Central memory CD8-positive, alpha-beta T cell (primary cell): ENCODE measurements at places on chromosomes 6 and 20.

GRCh38 chr6:169723200-169723909, 945 bp downstream of the PHF10 start:
- peak; percentile 54 for DNase-seq

- no peak for DNase-seq
These were observed 91.1 kb upstream of the HIVEP1 start for GRCh38 chr6:11921017-11921438.

- DNase-seq, result no peak
These were observed 260.8 kb downstream of the ZFAND3 start for GRCh38 chr6:38080360-38080759.

DNA sequence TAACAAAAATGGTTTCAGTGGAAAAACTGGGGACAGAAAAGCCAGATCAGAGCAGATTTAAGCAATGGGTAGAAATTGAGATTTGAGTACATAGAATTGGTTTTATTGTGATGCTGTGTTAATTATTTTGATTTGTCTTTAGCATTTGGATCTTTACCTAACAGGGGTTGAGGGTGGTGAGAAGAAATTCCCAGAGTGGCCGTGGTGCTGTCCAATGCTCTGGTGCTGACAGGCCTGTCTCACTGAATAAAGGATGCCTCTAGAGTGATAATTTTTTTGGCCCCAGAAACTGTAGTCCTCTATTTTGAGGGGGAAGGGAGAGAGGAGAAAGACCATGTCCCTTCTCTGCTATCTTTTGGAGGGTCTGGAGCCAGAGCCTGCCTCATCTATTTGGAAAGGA, 79.1 kb downstream of the LYRM2 start:
- no peak for DNase-seq

GRCh38 chr20:58640446-58640845, 10.6 kb upstream of the STX16 start:
- DNase-seq, result no peak

- no peak for DNase-seq
These were observed 141.2 kb upstream of the ZFP64 start for GRCh38 chr20:52332649-52333250.

GRCh38 chr6:49233483-49233882, 229.6 kb downstream of the MMUT start:
- no peak for DNase-seq

- DNase-seq, result peak; percentile 58
These were observed 2.5 kb upstream of the HEY2 start for GRCh38 chr6:125746731-125747588.

DNA sequence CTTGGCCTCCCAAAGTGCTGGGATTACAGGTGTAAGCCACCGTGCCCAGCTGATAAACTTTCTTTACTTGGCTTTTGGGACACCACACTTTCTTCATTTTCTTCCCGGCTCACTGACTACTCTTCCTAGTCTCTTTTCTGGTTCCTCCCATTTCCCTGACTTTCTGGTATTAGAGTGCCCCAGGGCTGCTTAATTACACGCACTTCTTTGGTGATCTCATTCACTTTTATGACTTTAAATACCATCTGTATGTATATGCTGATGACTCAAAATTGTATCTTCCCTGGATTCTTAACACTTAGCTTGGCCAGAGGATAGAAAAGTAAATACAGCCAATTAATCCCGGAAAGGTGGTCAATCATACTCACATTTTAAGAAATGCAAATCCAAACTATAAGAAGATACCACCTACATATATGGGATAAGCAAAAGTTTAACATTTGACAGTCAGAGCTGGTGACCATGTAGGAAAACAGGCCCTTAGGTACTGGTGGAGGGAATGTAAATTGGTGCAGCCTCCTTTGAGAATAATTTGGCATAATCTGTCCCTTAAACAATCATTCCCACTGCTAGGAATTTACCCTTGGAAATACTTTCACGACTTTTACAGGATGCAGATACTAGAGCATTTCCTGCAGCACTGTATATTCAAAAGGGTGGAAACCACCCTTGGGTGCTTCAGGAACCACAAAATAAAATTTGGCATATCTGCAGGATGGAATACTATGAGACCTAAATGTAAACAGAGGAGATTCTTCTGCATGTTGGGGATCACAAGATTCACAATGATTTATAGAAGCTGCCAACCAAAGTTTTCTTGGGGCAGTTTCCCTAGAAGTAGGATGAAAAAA, 9.4 kb upstream of the NANP start:
- DNase-seq, result no peak

- no peak for DNase-seq
These were observed 36.8 kb upstream of the KLHL31 start for GRCh38 chr6:53702316-53702715.

DNA sequence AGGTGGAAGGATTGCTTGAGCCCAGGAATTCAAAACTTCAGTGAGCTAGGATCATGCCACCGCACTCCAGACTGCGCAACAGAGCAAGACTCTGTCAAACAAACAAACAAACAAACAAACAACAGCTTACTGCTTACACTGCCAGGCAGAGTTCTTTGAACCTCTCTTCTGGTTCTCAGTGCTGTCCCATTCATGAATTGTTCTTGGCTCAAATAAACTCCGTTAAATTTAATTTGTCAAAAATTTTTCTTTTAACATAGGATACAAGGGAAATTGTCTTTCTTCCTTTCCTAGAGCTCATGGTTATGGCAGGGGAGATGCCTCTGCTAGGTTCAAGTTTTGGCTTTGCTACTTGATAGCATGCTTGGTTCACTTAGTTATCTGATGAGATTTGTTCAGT, 29.7 kb upstream of the RFPL4B start:
- DNase-seq, result no peak

GRCh38 chr20:6595704-6596103, 171.8 kb upstream of the BMP2 start:
- no peak for DNase-seq

DNA sequence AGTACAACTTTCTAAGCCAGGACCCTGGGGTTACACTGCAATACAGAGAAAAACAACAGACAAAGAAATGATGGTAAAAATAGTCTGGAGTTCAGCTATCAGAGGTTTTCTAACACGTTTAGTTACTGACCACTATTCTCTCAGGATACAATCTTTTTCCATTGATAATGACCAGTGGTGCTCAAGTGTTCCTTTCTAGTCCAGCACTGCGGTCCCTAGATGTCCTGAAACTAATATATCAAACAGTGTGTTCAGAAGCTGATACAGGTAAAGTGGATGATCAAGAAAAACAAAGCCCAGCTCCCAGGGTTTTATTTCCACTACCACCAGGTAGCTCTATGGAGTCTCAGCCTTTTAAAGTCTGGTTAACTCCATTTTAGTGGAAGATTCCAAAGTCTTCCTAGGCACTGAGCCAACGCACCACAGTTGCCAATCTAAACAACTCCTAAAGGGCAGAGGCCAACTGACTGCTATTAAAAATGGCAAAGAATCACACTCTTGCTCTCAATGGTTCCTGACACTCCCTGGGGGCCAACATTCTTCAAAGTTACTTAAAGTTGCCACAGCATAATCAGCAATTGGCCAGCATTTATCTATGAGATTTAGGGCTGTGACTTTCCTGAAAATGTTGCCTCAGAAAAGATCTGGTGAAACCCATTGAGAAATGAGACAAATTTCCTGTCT, 38.2 kb downstream of the DZANK1 start:
- DNase-seq, result no peak

- DNase-seq, result no peak
These were observed 76.9 kb downstream of the GMDS start for GRCh38 chr6:2168480-2168879.

DNA sequence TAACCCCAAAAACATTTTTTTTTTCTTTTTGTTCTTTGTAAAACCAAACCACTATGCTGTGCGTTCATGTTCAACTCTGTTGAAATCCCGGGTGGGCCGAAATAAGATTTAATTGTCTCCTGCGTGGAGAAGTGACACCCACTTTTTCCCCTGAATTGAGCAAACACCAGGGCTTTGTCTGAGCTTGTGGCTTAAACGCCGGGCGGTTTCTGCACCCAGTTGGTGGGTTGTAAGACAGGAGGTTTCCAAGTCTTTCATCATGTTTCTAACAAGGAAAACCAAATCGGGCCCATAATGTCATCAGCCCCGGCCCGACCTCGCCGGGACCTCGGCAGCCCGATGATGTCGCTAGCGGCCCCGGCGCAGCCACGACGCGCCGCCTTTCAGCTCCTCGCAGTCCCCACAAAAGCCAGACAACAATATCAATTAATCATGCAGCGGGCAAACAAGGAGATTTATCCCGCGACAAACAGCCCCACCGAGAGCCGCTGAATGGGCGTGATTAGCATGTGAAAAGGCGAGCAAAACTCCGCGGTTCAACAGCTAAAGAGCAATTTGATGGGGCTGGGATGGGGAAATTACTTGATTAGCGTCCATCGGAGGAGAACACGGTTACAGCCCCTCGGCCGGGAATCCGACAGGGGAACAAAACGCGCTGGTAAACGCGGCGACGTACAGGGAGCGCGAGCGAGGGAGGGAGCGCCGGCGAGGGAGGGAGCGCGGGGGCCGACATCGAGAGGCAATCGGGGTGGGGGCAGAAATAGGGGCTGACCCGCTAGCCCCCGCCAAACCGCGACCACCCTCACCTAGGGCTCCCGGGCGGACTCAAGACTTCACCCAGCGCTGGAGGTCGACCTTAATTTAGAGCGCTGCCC, 5.3 kb downstream of the LINC00237 start:
- DNase-seq, result peak; percentile 18

DNA sequence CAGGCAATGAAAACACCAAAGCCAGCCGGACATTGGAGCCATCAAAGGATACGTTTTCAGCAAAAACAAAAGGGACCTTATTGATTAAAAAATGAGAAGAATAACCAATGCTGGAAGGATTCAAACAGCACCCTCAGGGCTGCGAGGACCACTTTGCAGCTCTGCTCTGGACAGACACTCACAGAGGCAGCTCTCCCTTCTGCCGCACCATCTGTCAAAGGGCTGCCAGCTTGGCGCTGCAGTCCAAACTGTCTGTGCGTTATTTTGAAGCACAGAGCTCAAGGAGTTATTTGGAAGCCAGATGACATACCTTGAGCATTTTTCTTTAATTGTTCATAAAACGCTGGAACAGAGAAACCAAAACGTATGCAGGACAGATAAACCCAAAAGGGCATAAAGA, 85.2 kb downstream of the KIF16B start:
- no peak for DNase-seq

DNA sequence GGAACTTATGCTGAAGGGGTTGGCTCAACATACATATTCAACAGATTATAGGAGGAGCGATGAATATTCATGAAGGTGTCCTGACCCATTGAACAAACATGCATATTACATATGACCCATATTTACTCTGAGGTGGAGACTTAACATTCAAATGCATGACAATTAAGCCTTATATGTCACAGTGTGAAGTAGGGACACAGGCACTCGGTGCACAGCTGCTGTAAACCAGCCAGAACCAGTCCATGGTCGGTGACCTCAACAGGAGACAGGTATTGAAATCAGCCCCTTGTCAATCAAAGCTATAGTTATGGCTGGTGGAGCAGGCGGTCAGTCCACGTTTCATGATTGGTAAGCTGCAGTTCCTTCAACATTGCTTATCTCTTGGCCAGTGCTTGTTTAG, 347.3 kb downstream of the THBS2 start:
- DNase-seq, result no peak

DNA sequence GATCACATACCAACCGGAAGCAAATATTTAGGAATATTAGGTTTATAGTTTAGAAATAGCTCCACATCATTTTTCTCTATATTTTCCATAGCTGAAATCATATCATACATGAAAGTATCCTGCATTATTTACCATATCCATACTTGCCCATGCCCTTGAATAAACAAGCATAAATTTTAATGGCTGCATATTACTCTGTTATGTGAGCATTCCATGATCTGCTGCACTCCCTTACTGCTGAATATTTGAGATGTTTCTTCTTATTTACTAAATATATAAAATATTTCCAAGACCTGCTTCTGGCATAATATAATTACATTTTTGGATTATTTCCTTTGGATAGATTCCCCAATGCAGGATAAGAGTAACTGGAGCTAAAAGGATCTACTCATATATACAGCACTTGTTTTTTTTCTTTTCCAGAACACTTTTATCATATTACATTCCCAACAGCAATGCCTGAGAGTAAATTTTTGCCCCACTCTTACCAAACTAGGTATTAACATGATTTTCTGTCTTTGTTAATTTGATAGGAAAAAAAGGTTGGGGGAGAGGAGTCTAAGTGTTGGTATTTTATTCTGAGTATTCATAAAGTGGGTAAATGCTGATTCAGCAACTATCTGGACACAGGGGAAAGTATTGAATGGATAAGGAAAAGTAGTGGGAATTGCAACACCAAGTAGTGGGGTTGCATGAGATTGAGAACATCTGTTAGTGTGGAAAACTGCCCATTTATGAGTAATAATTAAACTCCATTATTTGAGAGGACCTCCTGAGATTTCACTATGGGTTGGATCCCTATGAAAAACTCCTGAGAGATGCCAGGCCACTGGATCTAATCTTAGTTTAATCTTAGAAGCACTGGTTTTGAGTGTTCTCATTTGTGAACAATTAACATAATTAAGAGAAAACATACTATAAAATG, 76.0 kb downstream of the MAN1A1 start:
- no peak for DNase-seq

- no peak for DNase-seq
These were observed 220.9 kb upstream of the PLN start for GRCh38 chr6:118327237-118327636.

DNA sequence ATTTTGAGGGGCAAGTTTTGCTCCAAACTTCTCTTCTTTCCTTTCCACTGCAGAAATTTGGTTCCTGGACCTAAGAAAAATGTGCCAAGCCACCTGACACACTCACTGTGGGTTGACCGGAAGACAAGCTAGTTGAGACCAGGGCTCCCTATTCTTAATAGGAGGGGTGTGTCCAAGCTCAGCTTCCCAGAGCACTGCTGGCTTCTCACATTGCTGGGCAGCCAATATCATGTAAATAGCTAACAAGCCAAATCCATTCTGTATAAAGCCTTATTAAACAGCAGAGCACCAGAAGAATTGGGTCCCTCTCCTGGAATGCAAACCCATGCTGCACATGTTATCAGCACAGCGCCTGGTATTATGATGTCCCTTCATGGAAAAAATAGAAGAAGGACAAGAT, 17.0 kb upstream of the SAMD3 start:
- DNase-seq, result no peak

DNA sequence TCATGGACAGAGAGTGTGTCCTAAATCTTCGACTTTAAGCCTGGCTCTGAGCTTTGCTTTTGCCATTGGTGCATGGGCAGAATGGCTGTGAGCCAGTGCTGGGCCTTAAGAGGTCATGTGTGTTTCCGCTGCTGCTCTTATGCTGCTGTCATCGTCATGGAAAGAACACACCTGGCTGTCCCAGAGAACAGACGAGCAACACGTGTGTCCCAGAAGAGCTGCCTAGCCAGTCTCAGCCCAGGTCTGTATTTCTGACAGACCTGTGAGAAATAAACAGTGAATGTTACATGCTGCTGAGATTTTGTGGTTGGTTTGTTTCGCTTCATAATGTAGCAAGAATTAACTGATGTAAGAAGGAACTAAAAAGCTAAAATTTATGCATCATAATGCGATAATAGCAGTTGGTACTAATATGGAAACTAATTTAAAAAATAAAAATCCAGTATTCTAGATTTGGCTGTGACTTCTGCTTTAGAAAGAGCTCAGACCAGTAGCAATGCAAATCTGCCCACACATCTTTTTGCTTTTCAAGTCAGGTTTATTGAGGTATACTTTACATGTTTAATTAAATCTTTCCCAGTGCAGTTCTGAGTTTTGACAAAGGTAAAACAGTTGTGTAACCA, 11.5 kb upstream of the SCP2D1 start:
- no peak for DNase-seq
